Heart left ventricle (tissue), 16 donors: ENCODE measurements at places on chromosomes 3 and 15. TPM values are rescaled to one million over a fixed set of nuclear protein-coding genes. Genes with fewer than 3 reads are reported as not detected.

- no peaks in the 10 kb centered on the region for H3K27me3 ChIP-seq
- no peak for DNase-seq
- H3K4me3 ChIP-seq = no peak overlapping the region
These were observed 326.4 kb upstream of the TRIM42 start for GRCh38 chr3:140351466-140351865.

GRCh38 chr3:136818769-136819391 lies at the start of gene SLC35G2:
SLC35G2 (plus strand) TSS chr3:136819126; CDS start chr3:136854461, 35,335 bp downstream.
- H3K4me1 ChIP-seq = peaks cover 32% of the 10 kb centered on the region
- H3K27me3 ChIP-seq = no peaks in the 10 kb centered on the region
- peak within 1 kb of the TSS; percentile 72 for H3K4me3 ChIP-seq
- H3K36me3 ChIP-seq = no peaks in the 10 kb centered on the region

GRCh38 chr3:150146991-150147761 lies 176.5 kb upstream of the PFN2 start:
- H3K36me3 ChIP-seq = no peaks in the 10 kb centered on the region
- H3K27me3 ChIP-seq = no peaks in the 10 kb centered on the region
- H3K4me1 ChIP-seq = no peaks in the 10 kb centered on the region

Gene PLCL2
- 47.1 TPM for total RNA-seq

- no peak overlapping the region for H3K27ac ChIP-seq
- no peaks in the 10 kb centered on the region for H3K4me1 ChIP-seq
- no peak overlapping the region for H3K4me3 ChIP-seq
- H3K36me3 ChIP-seq = no peaks in the 10 kb centered on the region
- no peak for DNase-seq
These were observed 165.8 kb downstream of the MECOM start for GRCh38 chr3:169497567-169498257.

Gene TLR9
- total RNA-seq = 0.12 TPM

DNA sequence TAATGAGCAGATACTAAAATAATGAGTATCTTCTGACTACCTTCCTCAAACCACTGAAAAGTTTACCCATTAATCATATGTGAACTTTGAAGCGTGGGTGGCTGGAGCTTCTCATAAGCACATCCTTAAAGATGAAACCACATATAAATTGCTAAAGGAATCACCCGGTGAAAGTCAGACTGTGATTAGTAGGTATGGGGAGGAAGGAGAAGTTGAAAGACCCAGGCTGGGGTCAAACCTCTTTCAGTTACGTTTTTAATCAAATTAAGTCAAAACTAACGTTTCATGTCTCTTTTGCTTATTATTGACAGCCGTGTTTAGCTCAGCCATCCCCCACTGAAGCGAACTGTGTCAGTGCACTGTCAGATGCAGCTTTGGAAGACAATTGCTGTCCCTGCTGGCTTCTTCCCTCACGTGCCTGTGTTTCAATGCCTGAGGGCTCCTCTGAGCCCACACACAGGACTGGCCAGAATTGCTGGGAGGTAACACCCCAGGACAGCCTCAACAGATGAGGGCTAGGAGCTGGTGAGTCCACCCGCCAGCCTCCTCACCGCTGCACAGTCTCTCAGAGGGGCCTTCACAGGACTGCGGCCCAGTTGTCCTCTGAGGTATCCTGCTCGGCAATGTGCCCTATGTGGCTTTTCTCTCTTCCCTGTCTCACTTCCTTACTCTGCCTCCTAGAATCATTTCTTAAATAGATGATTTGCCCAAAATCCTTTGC lies 29.3 kb upstream of the SH3BP5 start:
- H3K27me3 ChIP-seq = no peaks in the 10 kb centered on the region
- no peaks in the 10 kb centered on the region for H3K4me1 ChIP-seq
- no peak overlapping the region for H3K4me3 ChIP-seq
- no peak for DNase-seq
- no peak overlapping the region for H3K27ac ChIP-seq

Gene GCHFR
- total RNA-seq = 14.6 TPM

DNA sequence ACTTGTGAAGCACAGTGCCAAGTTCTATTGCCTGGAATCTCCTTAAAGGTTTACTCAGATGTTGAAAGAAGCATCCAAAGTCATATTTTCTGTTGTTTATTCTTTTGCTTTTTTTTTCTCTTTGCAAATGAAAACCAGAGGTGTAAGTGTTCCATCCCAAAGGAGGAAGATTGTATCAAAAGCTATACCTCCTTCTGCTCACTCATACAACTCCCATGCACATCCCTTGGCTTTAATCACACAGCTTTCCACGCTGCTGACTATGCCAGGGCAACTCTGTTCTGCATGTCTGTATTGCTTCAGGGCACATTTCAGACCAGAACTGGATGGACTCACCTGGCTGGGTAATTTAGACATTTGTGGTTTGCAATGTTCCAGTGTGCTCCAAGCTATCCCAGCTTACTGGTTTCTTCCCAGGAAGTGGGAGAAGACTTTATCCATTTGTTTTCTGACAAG lies 399.6 kb upstream of the TBL1XR1 start:
- peaks cover 3% of the 10 kb centered on the region for H3K4me1 ChIP-seq
- no peaks in the 10 kb centered on the region for H3K27me3 ChIP-seq
- no peak for DNase-seq
- H3K4me3 ChIP-seq = no peak overlapping the region
- H3K36me3 ChIP-seq = no peaks in the 10 kb centered on the region
- peak overlapping the region; percentile 42 for H3K27ac ChIP-seq

GRCh38 chr3:64625381-64625780 lies 62.4 kb downstream of the ADAMTS9 start:
- H3K36me3 ChIP-seq = peaks cover 17% of the 10 kb centered on the region
- no peak for DNase-seq
- no peak overlapping the region for H3K4me3 ChIP-seq
- no peak overlapping the region for H3K27ac ChIP-seq

DNA sequence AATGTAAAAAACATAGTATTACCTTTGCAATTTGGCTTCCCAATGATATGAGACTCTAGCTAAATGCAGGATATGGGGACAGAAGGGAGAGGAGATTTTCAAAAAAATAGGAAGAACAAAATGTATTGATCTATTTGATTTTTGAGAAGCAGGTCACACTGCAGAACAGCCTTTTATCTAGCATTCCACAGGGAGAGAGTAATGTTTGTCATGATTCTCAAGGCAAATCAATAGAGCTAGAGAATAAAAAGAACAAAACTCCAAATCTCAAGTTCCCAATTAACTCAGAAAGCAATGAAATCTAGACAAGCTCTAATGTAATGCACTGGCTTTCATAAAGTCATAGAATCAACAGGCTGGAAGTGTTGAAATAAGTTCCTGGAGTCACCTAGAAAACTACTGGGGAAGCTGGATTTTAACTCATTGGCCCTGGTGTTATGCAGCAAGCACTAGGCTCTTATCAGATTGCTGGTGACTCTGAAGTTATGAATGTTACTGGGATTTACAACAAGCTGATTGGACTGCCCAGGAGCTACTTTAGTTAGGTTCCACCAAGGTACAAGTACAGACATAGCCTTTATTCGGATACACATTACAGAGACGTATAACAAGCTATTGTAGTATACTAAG lies 442.8 kb downstream of the FGF12 start:
- no peak overlapping the region for H3K27ac ChIP-seq
- H3K36me3 ChIP-seq = no peaks in the 10 kb centered on the region
- H3K4me1 ChIP-seq = peaks cover 31% of the 10 kb centered on the region

Gene NR2F2
- total RNA-seq = 15.8 TPM

Gene KBTBD8
- total RNA-seq = 2.4 TPM

DNA sequence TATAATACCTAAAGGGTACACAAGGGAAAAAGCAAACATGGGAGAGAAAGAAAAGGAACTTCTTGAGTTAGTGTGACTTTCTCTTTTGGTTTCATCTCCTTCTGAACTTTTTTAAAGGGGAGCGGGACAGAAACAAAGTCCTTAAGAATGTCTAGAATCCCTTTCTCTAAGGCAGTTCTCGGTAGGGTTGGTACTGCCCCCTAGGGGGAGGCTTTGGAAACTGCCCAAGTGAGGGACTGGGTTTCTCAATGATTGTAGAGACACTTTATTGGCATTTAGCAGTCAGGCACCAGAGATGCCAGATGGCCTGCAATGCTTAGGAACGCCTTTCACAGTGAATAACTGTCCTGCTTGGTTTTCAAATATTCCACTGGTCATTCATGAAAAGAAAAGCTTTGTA lies 172.7 kb downstream of the WDR72 start:
- no peaks in the 10 kb centered on the region for H3K27me3 ChIP-seq

- H3K27me3 ChIP-seq = no peaks in the 10 kb centered on the region
- no peak for DNase-seq
- no peak overlapping the region for H3K4me3 ChIP-seq
- H3K4me1 ChIP-seq = peaks cover 5% of the 10 kb centered on the region
These were observed 925.1 kb upstream of the NR2F2 start for GRCh38 chr15:95405447-95405846.

Gene GHSR
- not detected for total RNA-seq

- H3K36me3 ChIP-seq = no peaks in the 10 kb centered on the region
- H3K27me3 ChIP-seq = no peaks in the 10 kb centered on the region
- H3K4me1 ChIP-seq = peaks cover 34% of the 10 kb centered on the region
- H3K4me3 ChIP-seq = no peak overlapping the region
- peak overlapping the region; percentile 78 for H3K27ac ChIP-seq
- no peak for DNase-seq
These were observed 8.7 kb downstream of the PXYLP1 start for GRCh38 chr3:141240286-141240685.

Gene LRTM1
- not detected for total RNA-seq

Gene SNAPC5
- total RNA-seq = 26.7 TPM

GRCh38 chr15:60214201-60214600 lies 183.6 kb downstream of the ANXA2 start:
- H3K4me1 ChIP-seq = no peaks in the 10 kb centered on the region
- no peaks in the 10 kb centered on the region for H3K27me3 ChIP-seq
- no peak overlapping the region for H3K4me3 ChIP-seq
- H3K36me3 ChIP-seq = no peaks in the 10 kb centered on the region
- H3K27ac ChIP-seq = no peak overlapping the region

GRCh38 chr15:92672102-92672501 lies 16.5 kb upstream of the FAM174B start:
- H3K27ac ChIP-seq = no peak overlapping the region
- DNase-seq = no peak
- H3K4me3 ChIP-seq = no peak overlapping the region
- H3K36me3 ChIP-seq = no peaks in the 10 kb centered on the region
- H3K4me1 ChIP-seq = peaks cover 10% of the 10 kb centered on the region
- no peaks in the 10 kb centered on the region for H3K27me3 ChIP-seq

Gene SYNPR
- 1.0 TPM for total RNA-seq

DNA sequence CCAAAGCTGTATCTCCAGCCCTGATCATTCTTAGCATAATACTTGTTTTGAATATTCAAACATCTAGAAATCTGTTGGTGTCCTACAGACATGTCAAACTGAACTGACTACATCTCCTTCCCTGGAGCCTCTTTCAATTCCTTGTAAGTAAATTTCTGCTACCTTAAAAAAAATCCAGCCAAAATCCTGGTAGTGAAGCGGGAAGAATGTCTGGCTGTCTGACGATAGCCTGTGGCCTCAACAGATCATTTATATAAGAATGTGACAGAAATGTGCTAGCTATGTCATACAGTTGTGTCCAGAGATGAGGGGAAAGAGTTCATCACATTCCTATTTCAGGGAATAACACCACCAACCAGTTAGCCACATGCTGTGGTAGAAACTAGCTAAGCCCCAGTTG lies 18.6 kb upstream of the TM6SF1 start:
- no peaks in the 10 kb centered on the region for H3K36me3 ChIP-seq
- H3K4me1 ChIP-seq = no peaks in the 10 kb centered on the region
- no peaks in the 10 kb centered on the region for H3K27me3 ChIP-seq
- DNase-seq = no peak
- no peak overlapping the region for H3K27ac ChIP-seq

DNA sequence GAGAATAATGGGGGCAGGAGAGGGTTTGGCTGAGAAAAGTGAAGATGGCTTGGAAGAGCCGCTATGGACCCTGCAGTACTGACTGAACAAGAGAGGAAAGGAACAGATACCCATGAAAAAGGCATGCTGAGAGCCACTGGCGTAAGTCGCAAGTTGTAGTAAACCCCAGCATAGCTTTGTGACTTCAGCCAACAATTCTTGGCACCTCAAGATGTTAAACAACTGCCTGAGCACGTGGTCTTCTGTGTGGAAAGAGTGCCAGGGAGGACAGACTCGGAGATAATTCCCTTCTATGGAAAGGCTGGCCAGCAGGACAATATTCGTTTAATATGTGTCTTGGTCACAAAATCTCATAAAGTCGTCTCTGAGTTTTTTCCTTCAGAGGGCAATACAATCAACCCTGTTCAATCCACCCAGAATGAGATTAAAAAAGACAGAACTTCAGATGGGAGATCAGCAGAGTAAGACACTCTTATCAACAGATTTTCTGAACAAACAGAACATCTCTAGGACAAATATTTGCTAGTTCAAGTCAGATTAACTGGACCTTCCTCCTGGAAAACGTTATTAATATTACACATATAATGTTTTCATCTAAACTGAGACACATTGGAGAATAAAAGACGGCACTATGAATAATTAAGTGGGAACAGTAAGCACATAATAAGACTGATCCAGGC lies 49.2 kb downstream of the NEK10 start:
- H3K4me1 ChIP-seq = peaks cover 6% of the 10 kb centered on the region
- peak overlapping the region; percentile 50 for H3K27ac ChIP-seq
- DNase-seq = peak; percentile 38
- H3K4me3 ChIP-seq = no peak overlapping the region
- H3K36me3 ChIP-seq = no peaks in the 10 kb centered on the region
- H3K27me3 ChIP-seq = no peaks in the 10 kb centered on the region

Gene ZFAND6
- 70.9 TPM for total RNA-seq

Gene COL6A5
- not detected for total RNA-seq

DNA sequence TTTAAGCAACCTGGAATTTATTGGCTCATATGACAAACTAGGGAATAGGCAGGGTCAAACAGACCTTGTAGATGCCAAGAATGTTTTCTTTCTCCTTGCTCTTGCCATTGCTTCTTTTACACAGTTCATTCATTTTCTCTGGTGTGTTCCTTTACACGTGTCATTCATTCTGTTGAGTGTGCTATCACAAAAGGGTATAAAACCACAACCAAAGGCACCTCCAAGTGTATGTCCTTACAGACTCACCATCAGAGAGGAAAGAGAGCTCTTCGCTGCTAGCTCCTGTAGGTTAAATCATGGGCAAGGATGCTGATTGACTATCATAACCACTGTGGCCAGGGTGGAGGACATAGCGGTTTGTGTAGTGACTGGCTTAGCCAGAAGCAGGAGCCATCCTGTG lies 19.2 kb upstream of the FRMD4B start:
- H3K4me3 ChIP-seq = no peak overlapping the region
- no peaks in the 10 kb centered on the region for H3K27me3 ChIP-seq
- peaks cover 37% of the 10 kb centered on the region for H3K4me1 ChIP-seq
- no peak overlapping the region for H3K27ac ChIP-seq
- DNase-seq = no peak
